ENCODE measurements at places on chromosomes 12 and 14.

DNA sequence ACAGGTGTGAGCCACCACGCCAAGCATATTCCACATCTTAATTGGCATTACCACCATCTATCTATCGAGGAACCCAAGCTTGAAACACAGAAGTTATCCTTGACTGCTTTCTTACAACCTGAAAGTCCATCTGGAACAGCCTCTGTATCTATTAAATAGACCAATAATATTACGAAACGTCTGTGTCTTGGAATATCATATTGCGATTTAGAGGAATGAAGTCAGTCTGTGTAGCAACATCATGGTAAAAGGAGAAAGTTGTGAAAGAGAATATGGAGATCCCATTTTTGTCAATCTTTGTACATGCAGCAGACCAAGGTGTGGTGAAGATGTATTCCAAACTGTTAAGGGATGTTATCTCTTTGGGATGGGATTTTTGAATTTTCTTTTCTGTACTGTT lies 25.8 kb upstream of the MAX start:
- no peak for DNase-seq

GRCh38 chr14:71555654-71556559 lies 376.3 kb upstream of the RGS6 start:
- DNase-seq, result no peak

DNA sequence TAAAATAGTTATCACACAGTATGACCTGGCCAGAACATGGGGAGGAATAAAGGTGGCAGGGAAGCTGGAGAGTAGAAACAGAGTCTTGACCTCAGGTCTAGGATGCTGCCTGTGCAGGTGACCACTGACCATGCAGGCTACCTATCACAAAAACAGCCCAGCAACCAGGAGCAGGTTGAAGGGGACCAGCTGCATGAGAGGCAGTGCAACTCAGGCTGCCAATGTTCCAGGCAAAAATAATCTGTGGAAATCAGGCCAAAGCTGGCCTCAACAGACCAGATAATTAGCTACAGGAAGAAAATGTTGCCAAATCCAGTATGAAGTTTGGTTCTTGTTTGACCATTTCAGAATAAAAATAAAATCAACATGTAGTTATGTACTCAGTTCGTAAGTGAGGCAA lies 72.6 kb downstream of the PDE6H start:
- no peak for DNase-seq

- DNase-seq, result no peak
These were observed 39.8 kb downstream of the CPM start for GRCh38 chr12:68893201-68893600.

DNA sequence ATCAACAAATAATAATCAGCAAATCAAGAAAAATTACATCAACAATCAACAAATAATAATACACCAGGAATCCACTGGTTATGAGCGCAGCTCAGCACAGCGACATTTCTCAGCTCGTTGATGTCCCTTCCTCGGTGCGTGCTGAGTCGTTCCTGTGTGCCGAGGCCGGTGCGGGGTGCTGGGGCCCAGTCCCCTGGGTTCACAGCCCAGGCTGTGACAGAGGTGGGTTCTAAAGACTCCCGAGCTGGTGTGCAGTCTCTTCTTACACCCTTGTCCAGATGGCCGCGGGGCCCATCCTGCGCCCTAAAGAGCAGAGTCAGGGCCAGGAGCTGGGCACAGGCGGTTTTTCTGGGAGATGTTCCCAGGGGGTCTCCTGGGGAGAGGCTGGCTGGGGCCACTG lies 26.9 kb upstream of the TRAF3 start:
- DNase-seq, result no peak

GRCh38 chr14:95649230-95649629 lies 37.0 kb upstream of the TCL1B start:
- DNase-seq, result no peak

DNA sequence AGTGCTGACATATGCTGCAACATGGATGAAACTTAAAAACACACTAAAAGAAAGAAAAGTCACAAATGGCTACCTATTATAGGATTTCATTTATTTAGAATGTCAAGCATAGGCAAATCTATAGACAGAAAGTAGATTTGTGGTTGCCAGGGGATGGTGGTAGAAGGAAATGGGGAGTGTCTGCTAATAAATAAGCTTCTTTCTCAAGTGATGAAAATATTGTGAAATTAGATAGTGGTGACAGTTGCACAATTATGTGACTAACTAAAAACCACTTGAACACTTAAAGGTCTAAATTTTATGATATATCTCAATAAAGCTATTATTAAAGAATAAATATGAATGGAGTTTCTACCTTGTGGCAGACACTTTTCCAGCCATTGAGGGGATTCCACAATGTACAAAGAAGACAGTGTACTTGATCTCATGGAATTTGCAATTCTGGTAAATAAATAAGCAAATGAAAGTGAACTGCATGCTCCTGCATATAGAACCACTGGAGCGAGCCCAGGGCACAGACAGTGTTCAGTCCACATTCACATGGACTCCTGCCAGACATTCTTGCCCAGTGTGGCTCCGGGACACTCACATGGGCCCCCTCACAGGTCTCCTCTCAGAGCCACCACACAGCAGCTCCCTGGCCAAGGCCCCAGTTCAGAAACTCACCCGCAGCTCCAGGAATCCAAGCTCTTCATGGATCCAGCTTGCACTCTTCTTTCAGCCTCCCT lies 107.1 kb upstream of the ARID2 start:
- DNase-seq, result no peak

DNA sequence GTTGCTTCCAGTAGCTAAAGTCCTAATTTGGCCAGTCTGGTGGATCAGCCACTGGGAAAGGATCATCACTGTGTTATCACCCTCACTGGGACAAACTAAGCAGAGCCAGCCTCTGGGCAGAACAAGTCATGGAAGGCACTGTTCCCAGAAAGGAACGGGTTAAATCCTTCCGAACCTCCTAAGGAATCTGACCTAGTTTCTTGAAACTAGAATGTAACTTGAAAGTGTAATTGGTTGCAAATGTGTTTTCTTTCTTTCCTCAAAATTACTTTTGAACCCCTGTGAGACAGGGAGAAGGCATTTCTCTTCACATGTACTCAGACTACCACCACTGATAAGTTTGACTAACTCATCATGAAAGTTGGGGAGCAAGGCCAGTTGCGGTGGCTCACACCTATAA lies 18.7 kb upstream of the KICS2 start:
- DNase-seq, result no peak

GRCh38 chr12:69392179-69392928 lies 32.8 kb downstream of the YEATS4 start:
- DNase-seq, result no peak

- no peak for DNase-seq
These were observed 7.9 kb upstream of the WASHC3 start for GRCh38 chr12:102069707-102070106.

DNA sequence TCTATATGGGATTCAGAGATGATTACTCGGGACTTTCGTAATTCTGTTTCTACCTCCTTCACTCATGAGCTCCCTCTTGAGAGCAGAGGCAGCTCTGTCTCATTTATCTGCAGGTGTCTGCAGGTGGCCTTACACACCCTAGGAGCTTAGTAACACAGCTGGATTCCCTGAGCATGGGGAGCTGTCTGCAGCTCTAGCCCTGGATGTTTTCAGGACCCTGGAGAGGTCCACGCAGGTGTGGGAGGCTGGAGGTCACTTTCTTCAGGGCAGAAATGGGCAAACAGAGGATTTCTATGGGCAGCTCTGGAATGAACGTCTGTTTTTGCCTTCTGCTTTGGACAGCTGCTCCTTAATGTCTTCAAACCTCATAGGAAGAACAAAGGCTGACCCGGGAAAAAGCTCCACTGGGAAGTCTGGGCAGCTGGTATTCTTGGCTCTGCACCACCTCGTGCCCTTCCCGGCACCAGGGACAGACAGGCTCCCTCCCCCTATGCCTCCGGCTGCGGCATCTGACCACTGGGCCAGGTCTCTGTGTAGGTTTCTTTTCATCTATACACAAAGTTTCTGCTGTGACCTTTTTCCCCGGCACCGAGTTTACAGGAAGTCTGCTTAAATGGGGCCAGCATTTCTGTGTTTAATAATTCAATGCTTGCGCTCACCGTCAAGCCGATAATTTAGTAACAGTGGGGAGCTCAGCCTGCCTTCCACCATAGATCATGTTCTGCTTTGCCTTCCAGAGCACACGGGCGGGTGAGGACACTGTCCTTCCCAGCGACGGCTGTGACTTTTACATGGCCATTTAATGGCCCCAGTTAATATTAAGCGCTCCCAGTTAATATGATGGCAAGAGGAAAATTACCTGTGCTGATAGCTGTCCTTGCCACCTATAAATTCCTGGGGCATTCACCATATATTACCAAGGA lies 320.2 kb upstream of the SFSWAP start:
- no peak for DNase-seq

DNA sequence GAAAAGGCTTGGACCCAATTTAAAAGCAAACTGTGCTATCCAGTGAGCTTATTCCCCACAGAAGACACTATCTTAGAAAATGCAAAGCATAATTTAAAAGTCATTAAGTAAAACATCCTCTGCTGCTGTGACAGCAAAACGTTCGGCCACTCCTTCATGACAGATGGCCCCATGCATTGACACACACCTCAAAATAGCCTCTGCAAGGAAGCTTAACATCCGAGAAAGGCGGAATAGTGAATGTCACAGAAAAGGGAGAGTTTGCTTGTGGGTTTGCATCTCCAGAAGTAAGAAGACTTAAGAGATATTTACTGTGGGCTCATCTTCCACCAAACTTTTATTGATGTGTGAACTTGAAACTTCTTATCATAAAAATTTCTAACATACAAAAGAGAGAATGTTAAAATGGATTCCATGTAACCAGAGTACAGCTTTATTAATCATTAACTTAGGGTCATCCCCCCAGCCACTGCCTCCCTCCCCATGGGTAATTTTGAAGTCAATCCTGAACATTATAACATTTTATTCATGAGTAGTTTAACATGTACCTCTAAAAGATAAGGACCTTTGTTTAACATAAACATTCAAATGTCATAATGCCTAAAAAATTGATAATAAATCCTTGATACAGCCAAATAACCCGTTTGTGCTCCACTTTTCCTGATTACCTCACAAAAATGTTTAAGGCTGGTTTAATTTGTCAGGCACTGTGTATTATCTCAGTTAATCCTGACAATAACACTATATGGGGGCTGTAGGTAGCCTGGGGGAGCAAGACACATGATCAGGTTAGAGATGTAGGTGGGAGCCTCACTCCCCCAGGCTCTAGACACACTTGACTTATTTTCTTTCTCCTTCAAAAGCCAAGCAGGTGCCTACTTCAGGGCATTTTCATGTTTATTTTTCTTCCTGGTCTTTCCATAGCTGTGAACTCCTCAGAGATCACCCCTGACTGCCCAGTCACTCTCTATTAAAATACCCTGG lies 119.7 kb upstream of the TMCC3 start:
- no peak for DNase-seq

- DNase-seq, result no peak
These were observed 47.4 kb downstream of the SLC35F4 start for GRCh38 chr14:57818511-57818910.

DNA sequence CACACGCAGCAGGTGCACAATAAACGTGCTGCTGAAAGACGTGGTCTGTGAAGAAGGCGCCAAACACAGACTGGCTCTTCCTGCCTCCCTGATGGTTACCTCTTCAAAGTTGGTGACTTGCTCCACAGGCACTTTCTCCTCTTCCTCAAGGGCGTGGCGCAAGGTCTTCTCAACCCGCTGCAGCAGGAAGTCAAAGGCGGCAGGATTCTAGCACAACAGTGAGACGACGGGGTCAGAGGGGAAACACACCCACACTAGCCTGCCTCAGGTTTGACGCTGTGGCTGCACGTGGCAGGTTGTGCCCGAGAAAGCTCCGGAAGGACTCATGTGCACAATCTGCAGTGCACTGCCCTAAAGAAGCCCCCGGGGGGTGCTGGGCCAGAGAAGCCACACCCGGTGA lies 15.0 kb downstream of the POLE start:
- no peak for DNase-seq

- DNase-seq, result no peak
These were observed 12.2 kb upstream of the MYH7 start for GRCh38 chr14:23447361-23448350.

GRCh38 chr14:54567639-54568561 lies 972 bp downstream of the SAMD4A start:
- DNase-seq, result peak; percentile 42

GRCh38 chr14:55274146-55274545 lies 2.9 kb downstream of the FBXO34 start:
- no peak for DNase-seq

GRCh38 chr12:53856132-53856531 lies 82.5 kb upstream of the HOXC13 start:
- no peak for DNase-seq

DNA sequence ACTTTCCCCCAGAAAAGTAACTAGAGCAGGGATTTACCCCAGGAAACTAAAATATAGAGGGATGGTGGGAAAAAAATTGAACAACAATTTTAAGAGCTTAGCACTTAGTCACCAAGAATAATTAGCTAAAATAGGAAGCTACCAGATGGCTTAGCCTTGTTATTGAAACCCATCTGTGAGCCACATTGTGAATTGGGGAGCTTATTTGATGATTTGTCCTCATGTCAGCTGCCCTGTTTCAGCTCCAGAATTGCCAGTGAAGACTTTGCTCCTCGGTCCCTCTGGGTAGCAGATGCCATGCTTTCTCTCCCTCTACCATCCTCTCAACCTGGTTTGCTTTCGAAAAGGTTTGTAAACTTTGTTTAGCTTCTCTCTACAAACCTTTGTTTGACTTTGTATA lies 67.7 kb upstream of the PTHLH start:
- no peak for DNase-seq

DNA sequence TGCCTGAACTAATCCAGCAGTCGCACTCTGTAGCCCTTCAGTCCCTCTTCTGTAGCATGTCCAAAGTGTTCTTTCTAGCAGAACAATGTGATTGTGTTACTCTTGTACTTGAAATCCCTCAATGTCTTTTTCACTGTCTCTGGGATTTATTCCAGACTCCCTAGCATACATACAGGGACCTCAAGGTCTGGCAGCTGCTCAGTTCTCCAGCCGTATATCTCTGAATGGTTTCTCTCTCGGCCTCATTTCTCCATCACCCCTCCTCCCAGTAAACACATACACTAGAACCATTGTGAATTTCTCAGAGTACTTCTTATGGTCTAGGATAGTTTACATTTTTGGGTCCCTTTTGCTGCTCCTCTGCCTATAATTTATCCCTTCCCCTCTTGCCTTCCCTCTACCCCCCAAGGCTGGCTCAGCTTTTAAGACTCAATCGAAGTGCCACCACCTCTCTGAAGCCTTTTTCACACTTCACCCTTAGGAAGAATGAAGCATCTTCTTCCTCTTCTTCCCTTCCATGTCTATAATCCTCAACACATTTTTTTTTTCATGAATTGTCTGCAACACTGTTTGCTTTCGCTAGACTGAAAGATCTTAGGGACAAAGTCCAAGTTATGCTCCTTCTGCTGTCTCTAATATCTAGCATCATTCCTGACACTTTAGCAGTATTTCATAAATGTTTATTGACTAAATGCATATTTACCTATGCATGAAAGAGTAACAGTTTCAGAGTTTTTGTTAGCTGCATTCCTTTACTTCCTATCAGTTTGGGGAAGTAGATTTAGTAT lies 446.1 kb downstream of the ZFP36L1 start:
- no peak for DNase-seq

GRCh38 chr14:29993143-29993542 lies 65.5 kb upstream of the PRKD1 start:
- no peak for DNase-seq

GRCh38 chr12:96811083-96811482 lies 96.0 kb upstream of the NEDD1 start:
- DNase-seq, result peak; percentile 93

Measured in kidney capillary endothelial cell (primary cell).